ENCODE measurements at places on chromosomes 7 and 10. TPM values are rescaled to one million over a fixed set of nuclear protein-coding genes. Genes with fewer than 3 reads are reported as not detected.

GRCh38 chr7:55160539-55160938 lies 141.7 kb downstream of the EGFR start:
- H3K4me1 ChIP-seq: peaks cover 4% of the 10 kb centered on the region
- peaks cover 94% of the 10 kb centered on the region for H3K36me3 ChIP-seq
- DNase-seq: no peak
- no peaks in the 10 kb centered on the region for H3K27me3 ChIP-seq
- no peak overlapping the region for H3K4me3 ChIP-seq

Gene FANK1
- 0.83 TPM for total RNA-seq

DNA sequence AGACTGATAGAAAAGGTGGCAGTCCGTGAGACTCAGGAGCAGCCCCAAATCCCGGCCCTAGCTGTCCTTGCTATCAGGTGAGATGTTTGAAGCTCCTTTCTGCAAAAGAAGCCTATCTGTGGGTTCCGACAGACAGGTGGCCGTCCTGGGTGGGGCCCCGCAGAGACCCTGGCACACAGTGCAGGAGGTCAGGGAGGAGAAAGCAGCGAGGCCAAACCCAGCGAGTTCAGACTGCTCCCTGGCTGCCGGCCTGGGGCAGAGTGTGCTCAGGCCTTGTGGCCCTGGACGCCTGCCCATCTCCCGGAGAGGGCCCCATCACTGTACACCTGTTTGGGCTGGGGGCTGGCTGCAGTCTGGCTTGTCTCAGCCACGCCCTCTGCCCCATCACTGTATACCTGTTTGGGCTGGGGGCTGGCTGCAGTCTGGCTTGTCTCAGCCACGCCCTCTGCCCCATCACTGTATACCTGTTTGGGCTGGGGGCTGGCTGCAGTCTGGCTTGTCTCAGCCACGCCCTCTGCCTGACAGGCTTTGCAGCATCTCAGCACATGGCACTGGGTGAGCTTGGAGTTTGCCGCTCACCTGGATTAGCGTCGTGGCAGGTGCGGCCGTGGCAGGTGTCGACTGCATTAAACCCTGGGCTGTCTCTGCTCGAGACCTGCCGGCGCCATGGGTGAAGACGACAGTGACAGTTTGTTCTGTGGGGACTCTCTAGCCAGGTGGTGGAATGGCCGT lies 11.8 kb upstream of the PRKAR1B start:
- H3K4me3 ChIP-seq: no peak overlapping the region
- H3K27ac ChIP-seq: peak overlapping the region; percentile 70
- peak; percentile 56 for DNase-seq
- no peaks in the 10 kb centered on the region for H3K36me3 ChIP-seq

DNA sequence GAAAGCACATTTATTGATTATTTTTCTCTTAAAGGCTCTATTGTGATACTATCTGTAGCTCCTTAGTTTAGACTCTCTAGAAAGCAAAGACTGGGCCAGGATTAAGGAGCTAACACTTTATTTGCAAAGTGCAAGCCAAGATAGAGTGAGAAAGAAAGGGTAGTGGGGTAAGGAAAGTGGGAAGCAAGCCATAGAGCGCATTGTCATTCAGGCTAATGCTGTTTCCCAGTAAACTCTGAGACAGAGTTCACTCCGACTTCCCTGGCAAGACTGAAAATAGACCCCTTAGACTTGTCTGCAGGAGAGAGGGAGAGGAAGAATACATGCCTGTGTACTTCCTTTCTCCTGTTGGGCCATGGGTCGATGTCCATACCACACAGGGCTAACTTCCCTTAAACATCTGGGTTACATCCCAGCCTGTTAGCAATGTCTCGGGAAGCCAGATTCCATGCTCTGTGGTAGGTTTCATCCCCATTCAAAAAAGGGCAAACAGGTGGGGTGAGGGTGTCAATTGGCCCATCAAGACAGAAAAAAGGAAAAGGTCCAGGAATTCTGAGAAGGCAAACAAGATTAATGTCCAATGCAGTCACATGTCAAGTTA lies 875.8 kb upstream of the CELF2 start:
- DNase-seq: no peak
- H3K36me3 ChIP-seq: no peaks in the 10 kb centered on the region
- no peaks in the 10 kb centered on the region for H3K4me1 ChIP-seq
- H3K27ac ChIP-seq: no peak overlapping the region
- H3K4me3 ChIP-seq: no peak overlapping the region

DNA sequence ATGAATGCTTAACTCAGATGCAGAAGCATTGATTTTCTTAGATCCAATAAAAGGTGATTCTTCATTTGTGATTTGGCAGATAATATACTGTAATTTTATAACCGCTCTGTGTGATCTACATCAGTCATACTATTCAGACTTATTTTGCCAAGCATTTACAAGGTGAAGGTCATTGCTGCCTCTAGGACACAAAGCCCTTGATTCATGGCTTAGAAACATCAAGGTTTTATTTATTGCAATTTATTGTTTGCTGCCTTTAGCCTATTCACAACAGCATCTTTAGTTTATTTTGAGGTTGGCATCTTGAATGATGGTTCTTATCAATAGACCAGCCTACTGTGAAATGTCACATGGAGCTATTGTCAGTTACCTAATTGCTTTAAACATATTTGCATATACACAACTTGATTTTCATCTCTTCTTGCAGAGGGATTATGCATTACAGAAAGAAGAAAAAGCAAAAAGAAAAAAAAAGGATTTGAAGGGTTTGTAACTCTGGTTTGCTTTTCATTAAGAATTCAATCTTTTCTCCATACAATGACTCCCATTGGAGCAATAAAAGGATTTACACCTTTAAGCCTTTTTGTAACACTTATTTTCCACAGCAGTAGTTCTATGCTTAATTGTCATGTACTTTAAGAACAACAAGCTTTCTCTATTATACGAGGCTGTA lies 1371.6 kb upstream of the CELF2 start:
- no peaks in the 10 kb centered on the region for H3K27me3 ChIP-seq
- H3K4me1 ChIP-seq: no peaks in the 10 kb centered on the region
- DNase-seq: no peak
- no peaks in the 10 kb centered on the region for H3K36me3 ChIP-seq
- no peak overlapping the region for H3K4me3 ChIP-seq

DNA sequence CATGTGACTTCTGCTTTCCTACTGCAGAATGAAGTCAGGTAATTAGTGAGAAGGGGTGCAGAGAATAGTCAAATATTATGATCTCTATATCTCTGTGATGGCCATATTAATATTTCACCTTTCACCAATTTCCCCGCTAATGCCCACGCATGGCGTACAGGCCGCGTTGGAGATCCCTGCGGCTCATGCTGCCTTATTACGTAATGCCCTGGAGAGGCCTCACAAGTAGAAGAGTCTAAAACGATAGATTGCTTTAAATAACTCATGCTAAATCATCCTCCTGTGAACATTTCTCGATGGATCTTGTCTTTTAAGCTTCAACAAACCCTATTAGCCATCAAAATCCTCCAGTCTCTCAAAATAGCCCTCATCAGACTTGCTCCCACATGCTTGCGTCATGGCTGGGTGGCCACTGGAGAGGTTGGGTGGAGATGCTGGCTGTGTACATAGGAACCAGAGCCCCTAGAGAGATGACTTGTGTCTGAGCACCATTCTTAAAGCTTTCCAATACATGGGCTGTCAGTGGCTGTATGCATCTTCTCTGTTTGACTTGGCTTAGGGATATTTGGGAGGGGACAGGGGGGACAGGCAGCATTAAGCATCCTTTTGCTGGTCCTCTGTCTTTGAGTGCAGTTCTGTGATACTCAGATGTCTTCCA lies 79.5 kb upstream of the INSYN2A start:
- H3K27ac ChIP-seq: no peak overlapping the region
- no peaks in the 10 kb centered on the region for H3K4me1 ChIP-seq
- no peaks in the 10 kb centered on the region for H3K27me3 ChIP-seq

DNA sequence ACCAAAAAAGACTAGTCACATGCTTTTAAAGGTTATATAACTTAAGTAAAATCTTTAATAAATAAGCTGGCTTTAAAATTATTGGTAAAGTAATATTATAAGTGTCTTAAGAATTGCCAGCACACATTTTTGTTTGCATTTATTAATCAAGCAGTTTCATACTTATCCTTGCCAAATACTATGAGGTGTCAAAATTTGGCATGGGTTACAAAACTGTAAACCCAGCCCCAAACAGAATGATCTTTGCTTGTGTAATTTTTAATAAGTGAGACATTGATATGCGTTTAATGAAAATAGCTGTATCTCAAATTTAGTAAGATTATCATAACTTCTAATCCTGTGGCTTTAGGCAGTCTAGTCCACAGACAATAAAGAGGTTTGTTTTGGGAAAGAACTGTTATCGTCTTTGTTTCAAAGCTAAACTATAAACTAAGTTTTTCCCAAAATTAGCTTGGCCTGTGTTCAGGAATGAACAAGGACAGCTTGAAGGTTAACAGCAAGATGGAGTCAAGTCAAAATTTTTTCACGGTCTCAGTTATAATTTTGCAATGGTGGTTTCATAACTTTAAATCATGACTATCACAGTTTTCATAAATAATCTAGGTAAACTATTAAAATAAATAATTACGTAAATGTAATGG lies 72.8 kb downstream of the ST8SIA6 start:
- H3K27me3 ChIP-seq: no peaks in the 10 kb centered on the region
- H3K36me3 ChIP-seq: no peaks in the 10 kb centered on the region
- peaks cover 4% of the 10 kb centered on the region for H3K4me1 ChIP-seq

GRCh38 chr10:12699781-12700556 lies 301.5 kb downstream of the CCDC3 start:
- DNase-seq: no peak
- H3K36me3 ChIP-seq: no peaks in the 10 kb centered on the region
- H3K4me3 ChIP-seq: no peak overlapping the region
- no peak overlapping the region for H3K27ac ChIP-seq
- H3K27me3 ChIP-seq: no peaks in the 10 kb centered on the region

Gene FRAT2
- 12.4 TPM for total RNA-seq

GRCh38 chr7:120733143-120733542 lies 124.8 kb downstream of the TSPAN12 start:
- H3K4me3 ChIP-seq: no peak overlapping the region
- no peaks in the 10 kb centered on the region for H3K36me3 ChIP-seq
- H3K27me3 ChIP-seq: no peaks in the 10 kb centered on the region
- DNase-seq: no peak
- no peak overlapping the region for H3K27ac ChIP-seq

Gene ZNF117
- total RNA-seq: 2.4 TPM

DNA sequence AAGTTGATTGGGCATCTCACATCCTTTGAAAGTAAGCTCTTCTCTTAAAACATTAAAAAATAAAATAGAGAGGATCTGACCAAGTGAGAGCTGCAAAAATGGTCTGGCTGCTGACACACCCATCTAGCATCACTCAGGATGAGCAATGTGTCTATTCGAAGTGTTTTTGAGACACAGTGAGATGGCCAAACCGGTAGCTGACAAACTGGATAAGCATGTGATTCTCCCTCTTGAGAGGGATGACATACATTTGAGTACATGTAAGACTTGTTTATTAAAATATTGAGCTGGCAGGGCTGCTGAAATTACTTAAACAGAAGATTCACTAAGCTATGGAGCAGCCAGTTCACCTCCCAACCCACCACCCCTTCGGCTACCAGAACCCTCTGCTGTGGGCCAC lies 333.9 kb downstream of the ADRA2A start:
- no peak for DNase-seq
- no peaks in the 10 kb centered on the region for H3K36me3 ChIP-seq
- H3K27me3 ChIP-seq: no peaks in the 10 kb centered on the region

Gene PRSS2
- 8.4 TPM for total RNA-seq

DNA sequence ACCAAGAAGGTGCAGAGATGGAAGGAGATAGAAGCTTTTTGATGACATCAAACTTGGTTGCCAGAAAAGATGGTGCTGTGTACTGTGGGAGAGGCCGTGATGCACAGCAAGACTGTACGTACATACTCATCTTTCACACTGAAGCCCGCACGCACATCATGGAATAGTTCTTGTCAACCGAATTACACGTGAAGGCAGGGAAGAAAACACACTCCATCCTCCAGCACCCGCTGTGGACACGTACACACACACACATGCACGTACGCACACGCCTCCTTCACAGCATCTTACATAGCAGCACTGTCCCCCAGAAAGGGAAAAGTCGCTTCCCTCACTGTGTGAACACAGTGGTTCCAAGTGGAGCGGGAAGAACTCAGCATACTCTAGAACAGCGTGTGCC lies 54.5 kb upstream of the DDC start:
- no peak for DNase-seq
- no peaks in the 10 kb centered on the region for H3K27me3 ChIP-seq
- no peak overlapping the region for H3K27ac ChIP-seq
- peaks cover 32% of the 10 kb centered on the region for H3K4me1 ChIP-seq
- H3K4me3 ChIP-seq: no peak overlapping the region

DNA sequence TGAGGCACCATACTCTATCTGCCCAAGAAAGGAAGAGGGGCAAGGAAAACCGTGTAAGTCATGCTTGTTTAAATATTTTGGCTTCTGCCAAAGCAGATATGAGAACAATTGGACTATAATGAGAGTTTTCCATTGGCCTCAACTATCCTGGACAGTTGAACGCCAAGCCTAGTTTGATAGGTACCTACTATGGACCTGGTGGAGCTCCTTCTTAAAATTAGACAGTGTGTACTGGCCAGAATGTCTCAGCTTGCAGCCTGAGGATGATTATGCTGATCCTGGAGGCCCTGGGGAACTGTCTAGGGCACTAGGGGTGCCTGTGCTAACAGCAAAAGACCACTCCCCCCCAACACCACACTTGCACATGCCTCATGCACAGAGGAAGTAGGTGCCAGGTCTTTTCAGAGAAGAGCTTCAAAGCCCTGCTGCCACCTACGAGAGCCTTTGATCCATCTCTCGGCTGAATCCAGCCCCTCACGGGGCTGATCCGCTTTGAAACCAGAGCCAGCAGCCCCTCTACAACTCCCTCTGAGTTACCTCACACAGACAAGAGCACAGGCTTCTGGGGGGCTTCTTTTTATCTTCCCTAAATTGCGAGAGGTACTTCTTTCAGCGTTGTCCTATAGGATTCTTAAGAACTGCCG lies 473.8 kb upstream of the GALNT17 start:
- H3K4me1 ChIP-seq: peaks cover 27% of the 10 kb centered on the region
- no peak overlapping the region for H3K27ac ChIP-seq
- DNase-seq: no peak

DNA sequence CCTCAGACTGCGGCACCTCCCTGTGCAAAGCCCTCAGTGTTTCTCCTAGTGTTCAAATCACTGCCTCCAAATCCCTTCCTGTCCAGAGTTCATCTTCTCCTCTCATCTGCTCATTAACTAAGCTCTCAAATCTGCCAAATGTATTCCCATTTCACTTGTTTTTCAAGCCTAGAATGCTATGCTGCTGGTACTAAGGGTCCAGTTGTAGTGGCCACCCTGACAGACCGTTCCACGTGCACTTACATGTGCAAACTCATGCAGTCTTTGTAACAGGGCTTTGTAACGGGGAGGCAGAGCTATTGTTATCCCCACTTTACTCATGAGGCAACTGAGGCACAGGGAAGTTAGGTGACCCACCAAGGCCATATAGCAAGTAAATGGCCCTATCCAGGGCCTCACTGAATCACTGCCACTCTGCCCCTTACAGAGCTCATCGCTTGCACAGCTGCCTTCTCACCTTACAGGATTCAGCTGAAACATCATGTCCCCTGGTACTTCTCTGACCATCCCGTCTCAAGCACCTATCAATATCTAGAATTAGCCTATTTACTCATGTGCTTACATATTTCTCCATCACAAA lies 153.0 kb upstream of the PDE1C start:
- peaks cover 9% of the 10 kb centered on the region for H3K27me3 ChIP-seq
- no peak overlapping the region for H3K27ac ChIP-seq
- H3K4me1 ChIP-seq: no peaks in the 10 kb centered on the region
- no peak overlapping the region for H3K4me3 ChIP-seq
- DNase-seq: no peak
- no peaks in the 10 kb centered on the region for H3K36me3 ChIP-seq

- H3K4me3 ChIP-seq: no peak overlapping the region
- no peaks in the 10 kb centered on the region for H3K4me1 ChIP-seq
- no peaks in the 10 kb centered on the region for H3K36me3 ChIP-seq
- DNase-seq: no peak
Measured at GRCh38 chr10:28241741-28242399, 61.0 kb downstream of the MPP7 start.

All from heart left ventricle (tissue), 16 donors.